ENCODE measurements at places on chromosomes 16 and 17. TPM values are rescaled to one million over a fixed set of nuclear protein-coding genes. Genes with fewer than 3 reads are reported as not detected.

GLG1 gene
- 119 TPM for total RNA-seq

TRAF4 gene
- 21.3 TPM for total RNA-seq

KRT35 gene
- total RNA-seq, result not detected

NEUROD2 gene
- total RNA-seq, result not detected

AOC3 gene
- total RNA-seq, result 0.08 TPM

TNP2 gene
- not detected for total RNA-seq

TEFM gene
- 6.1 TPM for total RNA-seq

CDK5RAP3 gene
- total RNA-seq, result 109 TPM

ACE gene
- 24.3 TPM for total RNA-seq

GINS3 gene
- 2.1 TPM for total RNA-seq

SSTR5 gene
- total RNA-seq, result not detected

GNG13 gene
- total RNA-seq, result not detected
